T-cell (primary cell): ENCODE measurements at places on chromosomes 2 and 18. TPM values are rescaled to one million over a fixed set of nuclear protein-coding genes. Genes with fewer than 3 reads are reported as not detected.

DNA sequence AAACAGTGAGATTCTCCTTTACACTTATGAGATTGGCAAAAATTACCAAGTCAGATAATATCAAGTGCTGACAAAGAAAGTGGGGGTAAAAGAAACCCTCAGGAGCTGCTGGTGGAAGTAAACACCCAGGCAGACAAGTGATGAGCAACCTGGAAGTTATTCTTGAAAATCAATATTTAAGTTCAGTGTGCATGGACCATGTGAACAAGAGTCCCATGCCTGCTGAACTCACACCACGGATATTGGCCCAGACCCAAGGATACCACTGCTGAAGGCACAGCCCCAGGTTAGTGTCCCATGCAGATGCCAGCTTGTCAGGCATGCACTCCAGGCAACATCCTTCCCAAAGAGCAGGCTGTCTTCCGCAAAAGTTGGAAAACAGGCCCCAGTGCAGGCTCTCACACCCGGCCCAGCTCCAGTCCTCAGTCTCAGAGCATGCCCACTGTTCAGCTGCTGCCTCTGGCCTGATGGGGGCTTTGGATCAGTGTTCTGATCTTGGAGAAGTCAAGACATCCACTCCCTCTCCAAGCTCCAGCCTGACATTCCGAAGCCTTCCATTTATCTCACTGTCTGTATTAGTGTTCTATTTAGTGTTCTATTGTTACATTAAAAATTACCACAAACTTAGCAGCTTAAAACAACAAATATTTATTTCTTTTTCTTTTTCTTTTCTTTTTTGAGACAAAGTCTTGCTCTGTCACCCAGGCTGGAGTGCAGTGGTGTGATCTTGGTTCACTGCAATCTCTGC lies 70.0 kb downstream of the HS1BP3 start:
- peaks cover 17% of the 10 kb centered on the region for H3K4me1 ChIP-seq
- no peak overlapping the region for H3K4me3 ChIP-seq
- peaks cover 6% of the 10 kb centered on the region for H3K27me3 ChIP-seq
- no peaks in the 10 kb centered on the region for H3K36me3 ChIP-seq

GRCh38 chr2:165790466-165790865 lies 3.6 kb downstream of the GALNT3 start:
- no peak overlapping the region for H3K27ac ChIP-seq
- no peak overlapping the region for H3K4me3 ChIP-seq
- DNase-seq = no peak
- H3K27me3 ChIP-seq = no peaks in the 10 kb centered on the region

DNA sequence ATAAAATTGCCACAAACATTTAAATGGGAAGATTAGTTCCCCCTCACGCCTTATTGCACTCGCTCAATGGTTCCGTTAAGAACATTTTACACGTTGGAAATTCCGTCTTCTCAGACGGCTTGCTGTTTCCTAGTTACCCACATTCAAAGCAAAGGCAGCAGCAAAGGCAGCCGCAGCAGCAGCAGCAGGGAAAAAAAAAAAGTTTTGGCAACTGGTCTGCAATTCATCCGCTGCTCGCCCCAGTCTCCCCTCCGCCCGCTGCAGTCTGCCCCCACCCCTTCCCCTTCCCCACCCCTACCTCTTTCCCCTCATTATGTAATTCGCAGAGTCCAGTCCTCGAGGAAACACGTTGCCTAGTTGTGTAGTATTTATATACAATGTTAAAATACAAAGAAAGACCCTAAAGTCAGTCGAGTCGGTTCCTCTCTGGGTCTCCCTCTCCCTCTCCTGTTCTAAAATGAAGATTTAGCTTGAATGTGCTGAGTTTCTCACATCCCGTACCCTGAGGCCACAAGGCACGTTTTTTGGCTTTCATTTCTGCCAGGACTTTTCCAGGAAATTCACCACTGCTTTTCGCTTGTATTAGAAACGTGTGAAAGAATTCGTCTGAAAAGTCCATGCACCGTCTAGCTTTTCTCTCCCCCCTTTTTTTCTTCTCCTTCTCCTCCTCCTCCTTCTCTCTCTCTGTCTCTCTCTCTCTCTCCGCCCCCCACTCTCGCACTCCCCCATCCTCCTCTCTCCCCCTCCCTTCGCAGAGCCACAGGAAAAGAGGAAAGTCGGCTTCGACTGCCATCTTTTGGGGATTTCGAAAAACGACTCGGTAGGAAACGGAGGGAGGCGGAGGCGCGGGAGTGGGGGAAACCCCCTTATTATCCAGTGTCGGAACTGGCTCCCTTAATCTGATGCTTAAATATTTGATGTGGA lies 140.0 kb downstream of the MEIS1 start:
- H3K27ac ChIP-seq = no peak overlapping the region
- no peak for DNase-seq
- H3K36me3 ChIP-seq = no peaks in the 10 kb centered on the region
- peaks cover 48% of the 10 kb centered on the region for H3K27me3 ChIP-seq

- no peaks in the 10 kb centered on the region for H3K27me3 ChIP-seq
- no peak overlapping the region for H3K4me3 ChIP-seq
- no peaks in the 10 kb centered on the region for H3K36me3 ChIP-seq
- DNase-seq = no peak
Observed at GRCh38 chr2:14016289-14016955, 616.1 kb upstream of the LRATD1 start.

- H3K4me3 ChIP-seq = no peak overlapping the region
- H3K27me3 ChIP-seq = no peaks in the 10 kb centered on the region
- H3K4me1 ChIP-seq = no peaks in the 10 kb centered on the region
- no peaks in the 10 kb centered on the region for H3K36me3 ChIP-seq
Observed at GRCh38 chr2:200845194-200845593, 19.3 kb downstream of the CLK1 start.

GRCh38 chr18:12606592-12607315 lies 51.2 kb downstream of the SPIRE1 start:
- no peak for DNase-seq
- H3K27me3 ChIP-seq = no peaks in the 10 kb centered on the region
- H3K4me1 ChIP-seq = peaks cover 2% of the 10 kb centered on the region
- H3K36me3 ChIP-seq = no peaks in the 10 kb centered on the region
- H3K27ac ChIP-seq = no peak overlapping the region

GRCh38 chr2:146762786-146763185 lies 1082.0 kb upstream of the ACVR2A start:
- no peaks in the 10 kb centered on the region for H3K36me3 ChIP-seq
- no peaks in the 10 kb centered on the region for H3K4me1 ChIP-seq
- DNase-seq = no peak

- peak overlapping the region; percentile 3 for H3K27ac ChIP-seq
- no peak for DNase-seq
- peaks cover 61% of the 10 kb centered on the region for H3K4me1 ChIP-seq
- no peaks in the 10 kb centered on the region for H3K27me3 ChIP-seq
Observed at GRCh38 chr18:48932462-48932818, 18.3 kb downstream of the SMAD7 start.

- no peak overlapping the region for H3K4me3 ChIP-seq
- peak; percentile 27 for DNase-seq
- H3K27me3 ChIP-seq = no peaks in the 10 kb centered on the region
- peaks cover 9% of the 10 kb centered on the region for H3K4me1 ChIP-seq
Observed at GRCh38 chr2:232237464-232237863, 141.1 kb upstream of the ALPP start.

DNA sequence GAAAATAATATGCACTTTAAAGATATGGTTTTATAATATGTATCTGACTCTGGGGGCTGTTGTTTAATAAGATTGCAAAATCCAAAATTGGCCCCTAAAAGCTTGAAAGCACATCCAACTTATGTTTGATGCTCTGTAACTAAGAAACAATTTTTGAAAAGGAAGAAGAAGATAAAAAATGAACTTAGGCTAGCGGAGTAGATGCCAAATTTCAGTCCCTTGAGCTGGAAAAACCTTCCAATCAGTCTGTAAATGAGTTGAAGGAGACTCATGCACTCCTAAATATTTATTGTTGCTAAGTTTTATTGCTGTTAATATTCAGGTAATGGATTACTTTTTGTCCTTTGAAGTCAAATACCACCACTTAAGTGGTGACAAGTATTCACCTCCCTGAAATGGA lies 465.0 kb downstream of the ZEB2 start:
- DNase-seq = no peak
- no peak overlapping the region for H3K4me3 ChIP-seq
- H3K36me3 ChIP-seq = no peaks in the 10 kb centered on the region
- H3K27me3 ChIP-seq = no peaks in the 10 kb centered on the region

DNA sequence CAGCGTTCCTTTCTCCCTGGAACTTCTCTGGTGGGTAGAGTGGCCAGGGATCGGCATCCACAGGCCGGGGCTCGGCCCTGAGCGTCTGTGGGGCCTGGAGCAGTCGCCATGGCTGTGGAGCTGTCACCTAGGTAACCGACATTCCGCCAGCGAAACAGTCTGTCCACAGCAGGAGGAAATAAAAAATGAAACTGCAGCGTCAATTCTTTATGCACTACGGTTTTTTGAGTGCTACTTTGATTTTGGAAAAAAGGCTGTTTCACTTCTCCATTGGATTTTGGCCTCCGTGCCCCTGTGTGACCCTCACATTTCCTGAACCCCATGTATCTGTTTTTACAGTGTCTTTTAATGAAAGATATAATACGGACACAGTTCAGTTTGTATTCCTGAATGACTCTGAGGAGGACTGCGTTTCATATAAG lies 163.4 kb downstream of the LDLRAD4 start:
- DNase-seq = peak; percentile 32
- H3K36me3 ChIP-seq = no peaks in the 10 kb centered on the region
- peaks cover 60% of the 10 kb centered on the region for H3K4me1 ChIP-seq
- H3K27me3 ChIP-seq = no peaks in the 10 kb centered on the region
- H3K27ac ChIP-seq = peak overlapping the region; percentile 99

DNA sequence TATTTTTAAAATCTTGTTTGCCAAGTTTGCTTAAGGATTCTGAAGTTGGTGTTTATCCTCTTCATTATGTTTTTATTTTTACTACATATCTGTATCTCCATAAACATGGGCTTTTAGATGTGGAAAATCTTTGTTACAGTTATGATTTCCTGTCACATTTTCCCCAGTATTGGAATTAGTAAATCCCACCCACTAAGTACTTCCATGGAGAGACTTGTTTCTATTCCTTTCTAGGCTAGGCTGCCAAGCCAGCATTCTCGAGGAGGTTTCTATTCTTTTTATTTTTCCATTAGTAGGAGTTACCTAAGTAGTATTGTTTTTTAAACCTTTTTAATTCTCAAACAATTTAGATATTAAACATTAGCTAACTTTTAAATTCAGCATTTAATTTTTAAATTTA lies 22.1 kb downstream of the PKP4 start:
- H3K36me3 ChIP-seq = no peaks in the 10 kb centered on the region
- no peak overlapping the region for H3K4me3 ChIP-seq
- H3K27me3 ChIP-seq = no peaks in the 10 kb centered on the region
- DNase-seq = no peak
- no peak overlapping the region for H3K27ac ChIP-seq

DNA sequence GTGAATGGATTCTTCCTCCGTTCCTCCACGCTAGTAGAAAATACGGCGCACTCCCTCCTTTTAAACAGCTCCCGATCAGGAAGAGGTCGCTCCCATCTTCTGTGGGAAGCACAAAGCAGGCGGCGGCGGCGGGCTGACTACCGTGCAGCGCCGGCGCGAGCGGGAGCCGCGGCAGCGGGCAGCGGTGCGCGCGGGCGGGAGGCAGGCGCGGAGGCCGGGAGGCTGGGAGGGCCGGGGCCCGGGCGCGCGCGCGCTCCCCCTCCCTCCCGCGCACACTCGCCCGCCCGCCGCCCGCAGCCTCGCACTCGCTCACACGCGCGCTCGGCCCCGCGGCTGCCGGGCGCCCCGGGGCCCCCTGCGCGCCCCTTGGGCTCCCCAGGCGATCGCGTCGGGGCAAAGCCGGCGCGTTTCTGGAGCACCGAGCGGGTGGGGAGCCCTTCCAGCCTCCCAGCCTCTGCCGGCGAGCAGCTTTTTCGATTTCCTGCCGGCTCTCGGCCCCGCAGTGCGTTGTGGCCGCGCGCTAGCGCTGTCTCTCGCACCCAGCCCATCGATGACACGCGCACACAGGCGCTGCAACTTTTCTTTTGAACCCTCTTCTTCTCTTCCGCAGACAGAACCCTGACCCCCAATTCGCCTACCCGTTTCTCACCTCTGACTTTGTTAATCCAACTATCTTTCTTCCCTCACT lies at the start of gene SLC8A1:
Gene SLC8A1, minus strand, starts transcription at position 173 of the 688 bp plus-strand sequence.
- H3K36me3 ChIP-seq = no peaks in the 10 kb centered on the region
- no peak for DNase-seq
- H3K27me3 ChIP-seq = peaks cover 20% of the 10 kb centered on the region
- H3K4me3 ChIP-seq = peak within 1 kb of the TSS; percentile 67

DNA sequence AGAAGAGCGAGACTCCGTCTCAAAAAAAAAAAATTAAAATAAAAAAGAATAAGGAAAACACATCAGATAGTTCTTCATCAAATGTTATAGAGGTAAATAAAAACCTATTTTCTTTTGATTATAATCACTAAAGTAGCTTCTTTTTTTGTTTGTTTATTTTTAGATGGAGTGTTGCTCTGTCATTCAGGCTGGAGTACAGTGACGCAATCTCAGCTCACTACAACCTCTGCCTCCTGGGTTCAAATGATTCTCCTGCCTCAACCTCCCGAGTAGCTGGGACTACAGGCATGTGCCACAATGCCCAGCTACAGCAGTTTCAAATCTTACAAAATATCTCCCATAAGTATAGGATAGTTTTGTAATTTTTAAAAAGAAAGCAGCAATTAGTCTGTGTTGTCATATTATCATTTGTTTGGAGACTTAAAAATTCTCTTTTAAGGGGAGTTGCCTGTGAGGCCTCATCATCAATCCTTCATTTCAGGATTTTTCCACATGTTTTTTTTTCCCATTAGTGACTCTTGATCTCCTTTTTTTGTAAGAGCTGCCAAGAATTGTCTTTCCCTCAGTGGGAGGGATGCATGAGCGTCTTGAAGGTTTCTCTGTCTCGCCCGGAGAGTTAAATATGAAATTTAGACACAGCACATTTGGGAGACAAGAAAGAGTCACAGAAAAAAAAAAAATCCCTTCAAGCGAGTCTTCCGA lies 275.9 kb downstream of the CDCA7 start:
- H3K27ac ChIP-seq = no peak overlapping the region
- H3K4me3 ChIP-seq = no peak overlapping the region
- DNase-seq = no peak
- peaks cover 5% of the 10 kb centered on the region for H3K27me3 ChIP-seq
- no peaks in the 10 kb centered on the region for H3K4me1 ChIP-seq

- DNase-seq = peak; percentile 76
- H3K27ac ChIP-seq = peak overlapping the region; percentile 81
- H3K36me3 ChIP-seq = peaks cover 8% of the 10 kb centered on the region
- peak overlapping the region; percentile 67 for H3K4me3 ChIP-seq
- no peaks in the 10 kb centered on the region for H3K27me3 ChIP-seq
- peaks cover 53% of the 10 kb centered on the region for H3K4me1 ChIP-seq
Observed at GRCh38 chr2:201233192-201233811, 27.0 kb upstream of the CASP8 start.

DNA sequence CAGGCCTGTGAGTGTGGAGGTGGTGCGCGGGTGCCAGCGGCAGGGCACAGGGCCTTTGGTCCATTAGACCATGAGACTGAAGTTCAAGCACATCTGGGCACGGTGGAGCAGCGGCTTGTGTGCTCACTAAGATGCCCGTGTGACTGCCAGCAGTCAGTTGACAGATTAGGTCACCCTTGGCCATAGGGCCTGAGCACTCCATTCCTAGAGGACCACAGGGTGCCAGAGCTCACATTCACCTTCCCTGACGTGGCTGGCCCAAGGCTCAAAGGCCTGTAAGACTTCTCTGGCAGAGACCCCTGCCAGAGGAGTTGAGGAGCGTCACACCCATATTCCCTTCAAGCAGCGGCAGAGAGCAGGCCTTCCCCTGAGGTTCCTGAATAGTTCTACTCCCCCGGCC lies 650 bp downstream of the LHCGR start:
- no peak overlapping the region for H3K4me3 ChIP-seq
- H3K4me1 ChIP-seq = no peaks in the 10 kb centered on the region
- H3K27me3 ChIP-seq = peaks cover 13% of the 10 kb centered on the region
- no peak overlapping the region for H3K27ac ChIP-seq

Gene ST6GAL2
- not detected for total RNA-seq

Gene STARD6
- not detected for total RNA-seq

Gene ZAP70
- 459 TPM for total RNA-seq

Gene CCDC141
- total RNA-seq = 13.2 TPM

Gene USP14
- total RNA-seq = 42.3 TPM

Gene RGPD3
- total RNA-seq = 0.47 TPM

Gene GPR45
- not detected for total RNA-seq
